ENCODE measurements at places on chromosomes 4 and X. TPM values are rescaled to one million over a fixed set of nuclear protein-coding genes. Genes with fewer than 3 reads are reported as not detected.

DNA sequence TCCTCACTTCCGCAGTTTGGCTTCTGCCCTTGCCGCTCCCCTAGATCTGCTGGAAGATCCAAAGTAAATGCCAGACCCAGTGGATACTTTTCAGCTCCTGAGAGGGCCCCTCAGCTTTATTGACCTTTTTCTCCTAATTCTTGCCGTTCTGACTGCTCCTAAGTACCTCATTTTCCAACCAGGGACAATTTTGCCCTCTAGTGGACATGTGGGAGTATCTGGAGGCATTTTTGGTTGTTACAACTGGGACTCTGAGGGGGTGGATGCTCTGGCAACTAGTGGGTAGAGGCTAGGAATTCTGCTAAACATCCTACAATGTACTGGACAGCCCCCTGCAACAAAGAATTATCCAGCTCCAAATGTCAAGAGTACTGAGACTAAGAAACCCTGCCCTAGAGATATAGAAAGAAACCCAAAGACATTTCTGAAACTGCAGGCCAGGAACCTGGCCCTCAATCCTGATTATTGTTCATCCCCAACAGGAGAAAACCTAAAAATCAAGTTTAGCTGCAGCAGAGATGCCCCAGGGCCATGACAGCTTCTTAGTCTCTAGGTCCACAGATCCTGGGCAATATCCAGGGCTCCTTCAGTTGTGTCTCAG is 3.4 kb downstream of the TEX13B start:
- no peak for DNase-seq

- DNase-seq: no peak
Measured at GRCh38 chr4:3190549-3190948, 58.4 kb upstream of the MSANTD1 start.

Gene LRCH2
- 0.54 TPM for total RNA-seq

DNA sequence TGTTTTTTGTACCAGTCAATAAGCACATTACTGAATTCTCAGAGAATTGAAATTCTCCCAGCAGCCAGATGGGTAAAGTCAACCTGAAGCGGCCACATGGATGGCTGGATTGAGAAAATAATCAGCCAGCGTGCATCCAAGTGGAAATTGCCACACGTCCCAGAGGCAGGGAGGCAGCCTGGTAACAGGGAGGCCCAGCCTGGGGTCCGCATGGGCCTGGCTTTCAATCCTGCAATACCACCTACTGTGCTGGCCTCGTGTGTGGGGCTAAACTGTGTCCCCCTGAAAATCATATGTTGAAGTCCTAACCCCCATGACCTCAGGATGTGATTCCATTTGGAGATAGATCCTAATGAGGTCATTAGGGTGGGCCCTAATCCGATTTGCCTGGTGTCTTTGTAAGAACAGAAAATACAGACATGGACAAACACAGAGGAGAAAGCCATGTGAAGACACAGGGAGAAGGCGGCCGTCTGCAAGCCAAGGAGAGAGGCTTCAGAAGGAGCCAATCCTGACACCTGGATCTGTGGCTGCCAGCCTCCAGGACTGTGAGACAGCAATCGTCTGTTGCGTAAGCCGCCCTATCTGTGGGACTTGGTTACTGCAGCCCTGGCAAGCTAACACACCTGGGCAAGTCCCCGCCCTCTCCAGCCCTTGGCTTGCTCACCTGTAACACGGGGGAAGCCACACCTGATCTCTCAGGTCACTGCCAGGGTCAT is 90.3 kb downstream of the JAKMIP1 start:
- DNase-seq: no peak

DNA sequence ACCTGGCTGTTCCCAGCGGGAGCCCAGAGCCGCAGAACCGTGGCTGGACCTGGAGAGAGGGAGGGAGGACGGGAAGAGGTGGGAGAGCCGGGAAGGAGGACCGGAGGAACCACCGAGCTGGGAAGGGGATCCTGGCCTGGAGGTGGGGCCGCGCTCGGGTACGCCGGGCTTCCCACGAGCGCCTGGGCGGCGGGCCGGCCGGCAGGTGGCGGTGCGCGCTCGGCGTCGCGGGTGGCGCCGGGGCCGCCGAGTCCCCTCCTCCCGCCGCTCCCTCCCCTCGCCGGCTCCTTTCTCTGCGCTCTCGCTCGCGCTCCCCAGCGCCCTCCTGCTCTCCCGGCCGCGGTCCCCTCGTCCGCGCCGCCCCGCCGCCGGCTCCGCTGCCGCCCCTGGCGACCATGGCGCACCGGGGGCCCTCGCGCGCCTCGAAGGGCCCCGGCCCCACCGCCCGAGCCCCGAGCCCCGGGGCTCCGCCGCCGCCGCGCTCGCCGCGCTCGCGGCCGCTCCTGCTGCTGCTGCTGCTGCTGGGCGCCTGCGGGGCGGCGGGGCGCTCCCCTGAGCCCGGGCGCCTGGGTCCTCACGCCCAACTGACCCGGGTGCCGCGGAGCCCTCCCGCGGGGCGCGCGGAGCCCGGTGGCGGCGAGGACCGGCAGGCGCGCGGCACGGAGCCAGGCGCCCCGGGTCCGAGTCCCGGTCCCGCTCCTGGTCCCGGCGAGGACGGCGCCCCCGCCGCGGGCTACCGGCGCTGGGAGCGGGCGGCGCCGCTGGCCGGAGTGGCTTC is at the start of gene SORCS2:
SORCS2 (plus strand) TSS at position 287 of the 778 bp plus-strand sequence.
- DNase-seq: peak; percentile 73

Gene PPP2R2C
- under 0.01 TPM for total RNA-seq

GRCh38 chr4:21982087-21982486 is 33.5 kb upstream of the KCNIP4 start:
- no peak for DNase-seq

- DNase-seq: no peak
Measured at GRCh38 chr4:150355418-150355817, 226.5 kb upstream of the MAB21L2 start.

DNA sequence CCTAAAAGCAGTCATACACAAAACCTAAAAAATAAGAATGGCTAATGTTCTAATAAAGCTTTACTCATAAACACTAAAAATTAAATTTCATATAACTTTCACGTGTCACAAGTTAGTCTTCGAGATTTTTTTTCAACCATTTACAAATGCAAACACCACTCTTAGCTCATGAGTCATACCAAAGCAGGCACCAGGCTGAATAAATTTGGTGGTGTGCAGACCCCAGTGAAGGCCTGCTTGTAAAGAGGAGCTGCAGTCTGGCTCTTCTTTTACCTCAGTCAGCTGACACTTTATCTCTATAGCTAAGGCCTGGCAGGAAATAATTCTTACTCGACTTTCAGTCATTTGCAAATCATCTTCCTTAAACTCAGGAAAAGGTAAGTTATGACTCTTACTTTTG is 37.4 kb downstream of the CLOCK start:
- no peak for DNase-seq

DNA sequence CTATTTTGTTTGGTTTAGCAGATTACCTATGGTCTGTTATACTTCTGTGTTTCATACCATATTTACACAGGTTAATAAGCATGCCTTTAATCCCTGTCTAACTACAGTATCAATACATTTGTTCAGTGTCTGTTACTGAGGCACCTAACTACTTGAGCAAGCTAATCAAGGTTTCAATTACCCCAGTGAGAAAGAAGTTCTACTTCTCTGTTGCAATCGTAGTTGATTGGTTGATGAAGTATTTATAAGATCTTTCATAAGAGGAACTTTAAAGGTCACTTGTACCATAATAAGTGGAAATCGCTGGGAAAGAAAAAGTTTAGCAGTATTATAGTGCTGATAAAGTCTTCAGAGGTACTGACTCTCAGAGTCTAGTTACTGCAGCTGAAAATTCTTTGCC is 490.6 kb downstream of the RPA4 start:
- no peak for DNase-seq

DNA sequence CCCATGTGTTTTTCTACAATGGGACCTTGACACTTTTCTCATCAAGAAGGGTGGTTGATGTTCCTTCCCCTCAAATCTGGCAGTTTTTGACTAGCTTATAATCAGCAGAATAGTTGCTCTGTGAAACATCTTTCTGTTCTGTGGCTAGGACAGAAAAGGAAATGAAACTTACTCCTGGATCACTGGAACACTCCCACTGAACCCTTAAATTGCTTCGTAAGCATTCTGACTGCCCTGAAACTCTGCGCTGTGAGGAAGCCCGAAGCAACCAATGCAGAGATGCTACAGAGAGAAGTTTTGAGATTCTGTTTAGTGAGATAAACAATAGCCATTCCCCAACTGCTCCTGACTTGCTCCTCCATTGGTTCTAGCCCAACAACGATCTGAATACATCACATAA is 602.2 kb downstream of the CENPC start:
- no peak for DNase-seq

Gene ADH1C
- total RNA-seq: not detected
